ENCODE measurements at places on chromosomes 12 and 14.
A peak's percentile ranks its signal among the peaks of the same experiment; 100 is the strongest.

DNA sequence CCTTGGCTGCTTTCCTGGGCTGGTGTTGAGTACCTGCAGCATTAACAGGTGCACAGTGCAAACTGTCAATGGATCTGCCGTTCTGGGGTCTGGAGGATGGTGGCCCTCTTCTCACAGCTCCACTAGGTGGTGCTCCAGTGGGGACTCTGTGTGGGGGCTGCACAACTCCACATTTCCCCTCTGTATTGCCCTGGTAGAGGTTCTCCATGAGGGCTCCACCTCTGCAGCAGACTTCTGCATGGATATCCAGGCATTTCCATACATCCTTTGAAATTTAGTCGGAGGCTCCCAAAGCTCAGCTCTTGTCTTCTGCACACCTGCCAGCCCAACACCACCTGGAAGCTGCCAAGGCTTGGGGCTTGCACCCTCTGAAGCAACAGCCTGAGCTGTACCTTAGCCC, 198.6 kb downstream of the GXYLT1 start:
- no peak for ATAC-seq

- peak; percentile 52 for ATAC-seq
These were observed 268.7 kb downstream of the FBXL14 start for GRCh38 chr12:1325666-1326065.

DNA sequence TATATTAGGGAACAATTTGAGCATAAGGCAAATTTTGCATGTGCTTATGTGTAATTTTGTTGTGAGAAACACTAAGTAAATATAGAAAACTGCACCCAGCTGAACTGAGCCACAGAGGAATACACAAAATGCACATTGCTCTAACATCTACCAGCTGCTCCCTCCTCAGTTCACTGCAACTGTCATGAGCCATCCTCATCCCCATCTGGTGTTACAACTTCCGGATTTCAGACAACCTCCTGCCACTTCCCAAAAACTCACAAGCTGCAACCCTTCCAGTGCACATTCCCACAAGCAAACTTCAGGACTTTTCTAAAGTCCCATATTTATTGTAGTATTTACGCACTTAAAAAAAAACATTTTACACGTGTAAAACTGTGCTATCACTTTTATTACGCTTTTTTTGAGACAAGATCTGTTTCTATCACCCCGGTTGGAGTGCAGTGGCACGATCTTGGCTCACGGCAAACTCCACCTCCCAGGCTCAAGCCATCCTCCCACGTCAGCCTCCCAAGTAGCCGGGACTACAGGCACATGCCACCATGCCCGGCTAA, 169.1 kb upstream of the TBX3 start:
- no peak for ATAC-seq

GRCh38 chr12:42696406-42697149, 107.0 kb upstream of the PRICKLE1 start:
- no peak for ATAC-seq

GRCh38 chr12:2651068-2651965, 143.5 kb upstream of the FKBP4 start:
- ATAC-seq: no peak

DNA sequence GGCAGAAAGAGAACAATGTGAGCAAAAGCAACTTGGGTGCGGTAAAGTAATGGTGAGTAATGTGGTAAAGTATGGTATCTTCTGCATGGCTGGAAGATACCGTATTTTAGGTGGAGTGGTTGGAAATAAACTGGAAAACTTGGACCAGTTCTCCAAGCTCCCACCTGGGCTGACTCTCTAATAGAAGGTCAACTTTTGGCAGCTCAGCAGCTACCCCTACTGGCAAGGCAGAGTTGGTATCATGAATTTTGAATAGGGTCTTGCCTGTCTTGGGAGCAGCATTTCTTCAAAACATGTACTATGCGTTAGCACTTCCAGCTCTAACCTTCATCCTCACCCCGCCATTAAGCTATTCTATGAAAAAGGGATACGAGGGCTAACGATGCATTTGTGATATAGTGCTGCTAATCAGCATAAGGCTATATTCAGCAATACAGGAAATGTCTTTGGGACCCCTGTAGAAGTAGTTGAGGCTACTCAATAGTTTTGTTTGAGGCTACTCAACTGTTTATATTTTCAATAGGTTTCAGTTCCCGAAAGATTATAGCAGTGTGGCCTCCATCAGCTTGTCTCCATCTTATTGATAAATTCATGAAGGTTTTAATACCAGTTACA, 276.3 kb upstream of the FAR2 start:
- peak; percentile 57 for ATAC-seq

DNA sequence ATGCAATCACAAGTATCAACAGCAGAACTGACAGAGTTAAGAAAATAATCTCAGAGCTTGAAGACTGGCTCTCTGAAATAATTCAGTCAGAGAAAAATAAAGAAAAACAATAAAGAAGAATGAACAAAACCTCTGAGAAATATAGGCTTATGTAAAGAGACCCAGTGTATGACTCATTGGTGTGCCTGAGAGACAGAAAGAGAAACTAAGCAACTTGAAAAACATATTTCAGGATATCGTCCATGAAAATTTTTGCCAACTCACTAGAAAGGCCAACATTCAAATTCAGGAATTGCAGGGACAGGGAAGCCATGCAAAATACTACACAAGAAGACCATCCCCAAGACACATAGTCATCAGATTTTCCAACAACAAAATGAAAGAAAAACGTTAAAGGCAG, 56.2 kb downstream of the APOBEC1 start:
- no peak for ATAC-seq

DNA sequence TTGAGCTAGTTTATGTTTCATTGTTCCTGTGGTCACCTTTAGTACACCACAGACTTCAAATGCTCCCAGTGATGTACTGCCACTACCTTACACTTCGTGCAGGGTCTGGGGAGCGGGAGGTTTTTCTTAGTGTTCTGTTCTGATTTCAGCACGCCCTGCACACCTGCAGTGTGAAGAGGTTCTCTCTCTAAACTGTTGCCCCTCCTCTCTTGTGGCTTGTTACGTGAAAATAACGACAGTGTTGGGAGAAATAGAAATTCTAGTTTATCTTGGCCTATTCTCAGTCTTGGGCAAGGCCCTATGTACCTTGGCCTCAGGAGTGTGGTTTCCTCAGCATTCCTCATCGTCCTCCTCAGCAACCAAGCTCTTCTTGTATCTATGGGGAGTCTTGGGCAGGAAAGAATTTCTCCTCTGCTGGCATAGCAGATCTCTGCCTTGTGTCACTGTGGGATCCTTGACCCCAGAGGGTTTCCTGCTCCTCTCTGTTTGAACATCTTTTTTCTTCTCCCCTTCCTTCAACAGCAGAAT, 48.6 kb downstream of the EIF2S3B start:
- ATAC-seq: no peak

- ATAC-seq: no peak
These were observed 5.2 kb upstream of the VRK1 start for GRCh38 chr14:96792003-96792402.

- ATAC-seq: no peak
These were observed 13.0 kb downstream of the TCP11L2 start for GRCh38 chr12:106315523-106315922.

- ATAC-seq: no peak
These were observed 18.1 kb downstream of the MEG3 start for GRCh38 chr14:100844082-100844408.

GRCh38 chr14:68576496-68577244, 216.2 kb downstream of the ZFP36L1 start:
- ATAC-seq: peak; percentile 16

DNA sequence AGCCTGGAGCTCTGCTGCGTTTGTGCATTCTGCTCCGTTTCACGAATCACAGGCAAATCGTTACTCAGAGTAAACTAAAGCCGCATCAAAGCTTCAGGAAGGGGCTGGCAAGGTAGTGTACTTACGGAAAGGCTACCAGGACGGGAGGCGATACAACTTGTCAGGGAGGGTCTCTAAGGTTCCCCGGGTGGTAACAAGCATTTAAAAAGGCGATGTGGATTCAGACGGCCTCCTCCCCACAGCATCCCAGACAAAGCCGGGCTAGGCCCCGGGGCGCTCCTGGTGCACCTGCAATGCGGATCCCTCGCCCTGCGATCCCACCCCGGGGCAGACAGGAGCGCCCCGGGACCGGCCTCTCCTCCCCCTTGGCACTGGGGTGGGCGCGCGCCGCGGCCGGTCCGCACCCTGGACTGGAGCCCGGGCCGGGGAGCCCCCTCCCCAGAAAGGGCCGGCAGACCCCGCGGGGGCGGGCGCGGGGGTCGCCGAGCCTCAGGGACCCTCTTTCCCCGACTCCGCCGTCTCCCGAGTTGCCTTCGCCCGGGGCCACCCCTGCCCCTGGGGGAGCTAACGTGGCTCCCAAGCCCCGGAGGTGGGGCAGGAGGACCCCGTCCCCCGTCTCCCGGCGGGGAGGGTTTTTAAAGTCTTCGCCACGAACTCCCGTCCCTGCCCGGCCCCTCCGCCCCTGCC, 718 bp downstream of the CCDC92 start:
- ATAC-seq: peak; percentile 29

DNA sequence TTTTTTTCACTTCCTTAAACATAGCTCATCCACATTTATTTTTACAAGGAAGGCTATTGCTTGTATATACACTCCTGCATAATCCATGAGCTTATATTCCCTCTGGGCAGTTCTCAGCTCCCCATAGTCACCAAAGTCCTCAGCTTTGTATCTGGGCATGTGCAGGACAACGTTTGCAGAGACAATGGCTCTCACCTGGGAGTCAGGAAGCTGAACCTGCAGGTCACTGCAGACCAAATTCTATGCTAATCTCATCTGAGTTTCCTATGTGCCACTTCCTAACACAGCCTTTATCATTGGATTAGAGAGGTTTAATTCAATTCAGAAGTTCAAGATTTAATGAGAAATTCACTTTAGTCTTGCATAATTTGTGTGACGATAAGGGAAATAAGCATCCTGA, 131.5 kb downstream of the KCNK10 start:
- ATAC-seq: no peak

DNA sequence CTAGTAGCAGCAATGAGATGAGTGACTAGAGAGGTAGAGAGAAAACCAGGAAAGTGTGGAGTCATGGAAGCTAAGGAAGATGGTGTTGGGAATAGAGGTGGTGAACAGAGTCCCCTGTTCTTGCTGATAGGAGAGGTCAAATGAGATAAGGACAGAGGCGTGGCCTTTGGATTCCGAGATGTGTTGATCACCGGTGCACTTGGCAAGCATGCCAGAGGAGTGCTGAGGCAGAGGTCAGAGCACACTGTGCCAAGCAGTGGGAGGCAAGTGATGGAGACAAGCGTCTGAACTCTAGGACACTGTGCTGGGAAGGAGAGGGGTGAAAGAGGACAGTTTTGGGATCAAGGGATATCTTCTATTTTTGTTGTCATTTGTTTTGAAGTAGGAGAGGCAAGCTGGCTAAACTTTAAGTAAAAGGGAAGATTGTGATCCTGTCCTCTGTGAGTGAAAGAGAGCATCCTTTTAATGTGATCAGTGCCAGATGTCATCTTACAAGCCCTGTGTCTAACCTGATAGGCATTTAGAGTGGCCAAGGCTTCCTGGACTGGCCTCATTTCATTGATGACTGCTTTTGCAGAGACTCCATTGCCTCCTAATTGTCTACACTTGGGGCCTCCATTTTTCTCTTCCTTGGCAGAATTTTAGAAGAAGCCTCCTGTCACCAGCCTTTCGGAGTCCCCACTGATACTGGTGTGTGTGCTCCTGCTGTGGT, 336.4 kb downstream of the CACNA1C start:
- no peak for ATAC-seq

GRCh38 chr12:78420991-78421390, 443.6 kb upstream of the SYT1 start:
- no peak for ATAC-seq

GRCh38 chr12:2691345-2692071, 103.3 kb upstream of the FKBP4 start:
- peak; percentile 58 for ATAC-seq

GRCh38 chr12:12726555-12727093, 9.5 kb downstream of the CDKN1B start:
- no peak for ATAC-seq

DNA sequence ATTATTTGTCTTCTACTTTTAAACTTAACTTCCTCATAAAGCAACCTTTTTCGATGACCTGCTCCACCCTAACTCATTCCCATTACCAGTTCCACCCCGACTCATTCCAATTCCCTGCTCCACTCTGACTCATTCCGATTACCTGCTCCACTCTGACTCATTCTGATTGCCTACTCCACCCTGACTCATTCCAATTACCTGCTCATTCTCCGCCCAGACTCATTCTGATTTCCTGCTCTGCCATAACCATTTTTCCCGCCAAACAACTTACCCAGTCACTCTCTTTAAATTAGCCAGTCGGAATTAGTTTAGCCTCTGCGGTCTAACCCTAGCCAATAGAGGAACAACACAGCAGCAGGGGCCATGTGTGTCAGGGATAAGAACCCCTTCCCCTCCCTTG, 249.1 kb downstream of the DPY19L2 start:
- ATAC-seq: peak; percentile 77

GRCh38 chr14:22978981-22979671, 3.2 kb downstream of the AJUBA start:
- peak; percentile 82 for ATAC-seq

DNA sequence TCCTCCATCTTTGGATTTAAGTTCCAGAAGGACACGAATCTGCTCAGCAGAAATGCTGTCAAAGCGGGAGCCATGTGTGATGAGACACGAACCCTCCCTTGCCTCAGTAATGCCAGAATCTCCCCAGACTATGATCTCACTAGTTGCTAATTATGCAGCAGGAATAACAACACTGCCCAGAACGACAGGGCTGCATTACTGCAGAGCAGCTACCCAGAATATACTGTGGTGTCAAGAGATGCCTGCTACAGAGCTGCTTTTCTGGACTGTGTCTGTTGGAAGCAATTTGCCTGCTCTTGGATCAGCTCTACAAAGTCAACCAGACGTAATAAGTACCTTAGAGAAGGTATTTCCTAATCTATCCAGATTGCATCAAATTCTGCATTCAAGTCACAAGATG, 5.5 kb downstream of the CSRNP2 start:
- ATAC-seq: no peak

GRCh38 chr14:94953541-94954260, 183.8 kb upstream of the GSC start:
- no peak for ATAC-seq

DNA sequence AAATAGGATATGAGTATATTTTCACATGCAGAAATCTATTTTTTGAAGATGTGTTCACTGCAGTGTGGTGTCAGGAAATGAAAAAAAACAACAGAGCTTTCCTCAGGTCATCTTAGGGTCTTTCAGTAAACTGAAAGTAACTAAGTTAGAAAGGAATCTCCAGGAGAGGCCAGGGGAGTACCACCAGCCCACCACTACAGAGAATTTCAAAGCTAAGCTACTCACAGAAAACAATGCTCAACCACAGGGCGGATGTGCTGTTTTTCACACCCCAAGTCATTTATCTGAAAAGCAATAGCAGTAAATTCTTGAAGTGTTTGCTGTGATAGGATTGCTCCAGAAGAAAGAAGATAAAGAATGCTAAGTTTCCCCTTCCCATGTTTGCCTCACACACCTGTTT, 79.0 kb downstream of the IFNG start:
- no peak for ATAC-seq

GRCh38 chr14:73311708-73312030, 74.4 kb downstream of the PAPLN start:
- ATAC-seq: no peak
